Right atrium auricular region (tissue), 2 donors: ENCODE measurements at places on chromosomes 6 and 20. TPM values are rescaled to one million over a fixed set of nuclear protein-coding genes. Genes with fewer than 3 reads are reported as not detected.

ABHD12 gene
- total RNA-seq = 20.7 TPM

KCNK15 gene
- 3.7 TPM for total RNA-seq

BNIP5 gene
- total RNA-seq = not detected

TP53RK gene
- total RNA-seq = 12.1 TPM

SLC26A8 gene
- total RNA-seq = not detected

LY6G5B gene
- total RNA-seq = 0.67 TPM

PTCRA gene
- total RNA-seq = not detected

TNF gene
- not detected for total RNA-seq

TCP11 gene
- not detected for total RNA-seq

BIRC7 gene
- not detected for total RNA-seq

KCNK17 gene
- total RNA-seq = 0.98 TPM

DNA sequence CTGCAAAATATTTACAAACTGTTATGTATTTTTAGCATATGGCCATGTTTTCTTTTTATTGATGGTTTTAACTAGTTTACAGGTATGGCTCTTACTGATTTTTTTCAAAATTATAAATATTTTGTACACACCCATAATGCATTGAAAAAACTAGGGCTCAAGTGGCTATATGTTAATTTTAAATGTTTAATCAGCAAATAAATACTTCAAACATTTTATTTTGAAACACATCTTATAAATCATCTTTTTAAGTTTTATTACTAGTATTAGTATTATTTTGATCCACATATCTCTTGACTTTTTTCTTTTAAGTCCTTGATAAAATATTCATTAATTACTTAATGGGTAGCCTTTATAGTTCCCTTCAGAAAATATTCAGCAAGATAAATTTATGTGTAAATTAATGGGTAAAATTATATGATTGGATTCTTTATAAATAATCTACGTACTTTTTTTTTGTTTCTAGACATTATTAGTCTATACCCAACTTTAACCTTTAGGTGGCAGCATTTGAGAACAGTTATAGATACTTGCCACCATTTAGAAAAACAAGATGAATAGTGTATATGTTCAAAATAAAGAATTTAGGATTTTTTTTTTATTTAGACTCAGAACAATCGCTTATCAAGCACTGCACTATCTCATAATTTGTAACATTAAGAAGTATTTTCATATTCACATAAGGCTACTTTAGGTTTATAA lies 241.9 kb downstream of the ADGRB3 start:
- H3K4me1 ChIP-seq = no peaks in the 10 kb centered on the region
- H3K27ac ChIP-seq = no peak overlapping the region
- no peak overlapping the region for H3K4me3 ChIP-seq
- H3K36me3 ChIP-seq = no peaks in the 10 kb centered on the region
- DNase-seq = no peak
- no peaks in the 10 kb centered on the region for H3K27me3 ChIP-seq

GRCh38 chr6:167501831-167502385 lies 177.0 kb downstream of the TTLL2 start:
- H3K4me1 ChIP-seq = no peaks in the 10 kb centered on the region
- no peak overlapping the region for H3K27ac ChIP-seq
- H3K36me3 ChIP-seq = no peaks in the 10 kb centered on the region
- no peak overlapping the region for H3K4me3 ChIP-seq

DNA sequence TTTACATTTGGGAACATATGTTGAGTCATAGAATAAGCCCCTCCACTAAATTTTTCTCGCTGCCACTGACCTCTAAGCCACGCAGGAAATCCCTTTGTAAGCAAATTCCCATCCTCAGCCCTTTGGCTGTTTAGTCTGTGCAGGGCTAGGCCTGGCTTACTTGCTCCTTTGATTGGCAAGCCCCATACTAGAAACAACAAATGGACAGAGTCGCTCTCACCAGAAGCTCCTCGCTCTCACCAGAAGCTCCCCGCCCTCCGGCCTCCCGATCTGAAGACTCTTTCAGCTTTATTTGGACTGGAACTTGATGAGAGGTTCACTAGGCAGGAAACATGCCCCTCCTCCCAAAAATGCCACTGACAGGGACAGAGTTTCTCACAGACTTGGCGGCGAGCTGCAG lies 149.2 kb upstream of the EXOC2 start:
- DNase-seq = no peak
- H3K27me3 ChIP-seq = no peaks in the 10 kb centered on the region
- H3K36me3 ChIP-seq = no peaks in the 10 kb centered on the region

GRCh38 chr6:5422321-5422915 lies 161.1 kb downstream of the FARS2 start:
- no peak overlapping the region for H3K4me3 ChIP-seq
- no peaks in the 10 kb centered on the region for H3K4me1 ChIP-seq
- DNase-seq = no peak
- H3K36me3 ChIP-seq = no peaks in the 10 kb centered on the region
- no peak overlapping the region for H3K27ac ChIP-seq

GRCh38 chr6:28410767-28411166 lies 11.2 kb upstream of the ZSCAN12 start:
- no peak overlapping the region for H3K4me3 ChIP-seq
- no peaks in the 10 kb centered on the region for H3K4me1 ChIP-seq
- no peaks in the 10 kb centered on the region for H3K36me3 ChIP-seq
- H3K27ac ChIP-seq = no peak overlapping the region
- no peaks in the 10 kb centered on the region for H3K27me3 ChIP-seq

GRCh38 chr6:95357380-95358020 lies 219.8 kb upstream of the MANEA start:
- no peaks in the 10 kb centered on the region for H3K4me1 ChIP-seq
- H3K27me3 ChIP-seq = no peaks in the 10 kb centered on the region
- H3K36me3 ChIP-seq = no peaks in the 10 kb centered on the region

GRCh38 chr6:165484178-165484889 lies 174.9 kb upstream of the C6orf118 start:
- H3K36me3 ChIP-seq = no peaks in the 10 kb centered on the region
- H3K4me1 ChIP-seq = no peaks in the 10 kb centered on the region
- no peak overlapping the region for H3K27ac ChIP-seq
- H3K27me3 ChIP-seq = no peaks in the 10 kb centered on the region
- no peak for DNase-seq

- no peak overlapping the region for H3K27ac ChIP-seq
- no peak for DNase-seq
- H3K4me1 ChIP-seq = peaks cover 31% of the 10 kb centered on the region
- H3K36me3 ChIP-seq = no peaks in the 10 kb centered on the region
- H3K4me3 ChIP-seq = no peak overlapping the region
Measured at GRCh38 chr6:37488476-37488875, 11.2 kb downstream of the CCDC167 start.

GRCh38 chr20:13515291-13515690 lies 123.4 kb downstream of the TASP1 start:
- H3K36me3 ChIP-seq = no peaks in the 10 kb centered on the region
- DNase-seq = no peak
- no peaks in the 10 kb centered on the region for H3K4me1 ChIP-seq
- no peaks in the 10 kb centered on the region for H3K27me3 ChIP-seq

- H3K27me3 ChIP-seq = no peaks in the 10 kb centered on the region
- no peak overlapping the region for H3K4me3 ChIP-seq
- DNase-seq = peak; percentile 73
- H3K27ac ChIP-seq = peak overlapping the region; percentile 11
Measured at GRCh38 chr6:14743474-14744211, 502.2 kb upstream of the JARID2 start.

- H3K4me3 ChIP-seq = no peak overlapping the region
- no peak for DNase-seq
- no peaks in the 10 kb centered on the region for H3K27me3 ChIP-seq
Measured at GRCh38 chr20:9052136-9052535, 16.8 kb upstream of the PLCB4 start.

DNA sequence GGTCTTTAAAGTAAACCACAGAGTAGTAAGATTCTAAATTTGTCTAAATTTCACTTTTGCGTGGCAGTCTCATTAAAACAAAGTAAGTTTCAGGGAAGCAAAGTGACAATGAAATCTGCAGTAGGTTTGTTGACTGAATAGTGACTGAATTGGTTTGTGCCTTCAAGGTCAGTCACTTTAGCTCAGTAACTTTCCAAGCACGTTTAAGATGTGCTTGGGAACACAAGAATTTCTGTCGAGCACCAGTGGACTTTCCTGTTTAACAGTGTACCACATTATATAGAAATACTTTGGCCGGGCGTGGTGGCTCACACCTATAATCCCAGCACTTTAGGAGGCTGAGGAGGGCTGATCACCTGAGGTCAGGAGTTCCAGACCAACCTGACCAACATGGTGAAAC lies 1.7 kb upstream of the CD24 start:
- H3K4me3 ChIP-seq = no peak overlapping the region
- peaks cover 16% of the 10 kb centered on the region for H3K27me3 ChIP-seq
- DNase-seq = no peak
- H3K27ac ChIP-seq = no peak overlapping the region
- no peaks in the 10 kb centered on the region for H3K36me3 ChIP-seq
- H3K4me1 ChIP-seq = no peaks in the 10 kb centered on the region

DNA sequence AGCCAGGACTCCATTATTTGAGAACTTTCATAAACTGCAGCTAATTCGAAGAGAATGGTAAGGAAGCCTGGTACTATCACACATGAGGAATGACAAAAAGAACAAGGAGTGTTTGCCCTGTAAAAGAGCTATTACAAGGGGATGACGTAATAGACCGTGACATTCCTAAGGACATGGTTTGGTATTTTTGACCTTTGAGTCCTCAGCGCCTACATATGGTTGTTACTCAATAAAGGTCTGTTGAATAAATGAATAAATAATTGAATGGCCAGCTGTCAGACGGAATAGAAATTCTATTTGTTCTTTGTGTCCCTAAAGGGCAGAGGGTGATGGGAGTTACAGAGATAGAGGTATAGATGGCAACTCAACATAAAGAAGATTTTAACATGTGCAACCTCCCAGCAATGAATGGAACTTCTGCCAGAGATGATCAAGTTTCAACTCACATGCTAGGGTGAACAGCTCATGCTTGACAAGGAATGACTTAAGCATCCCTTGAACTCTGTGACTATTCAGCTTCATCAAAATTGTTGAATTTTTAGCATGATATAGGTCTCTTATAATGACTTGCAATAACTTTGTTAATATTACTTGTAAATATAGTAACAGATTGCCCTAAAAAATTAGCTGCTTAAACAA lies 115.4 kb downstream of the TENT5A start:
- no peaks in the 10 kb centered on the region for H3K36me3 ChIP-seq
- DNase-seq = no peak
- H3K4me1 ChIP-seq = no peaks in the 10 kb centered on the region
- H3K27ac ChIP-seq = no peak overlapping the region
- no peaks in the 10 kb centered on the region for H3K27me3 ChIP-seq
- H3K4me3 ChIP-seq = no peak overlapping the region

- no peak for DNase-seq
- H3K27me3 ChIP-seq = no peaks in the 10 kb centered on the region
- H3K4me3 ChIP-seq = no peak overlapping the region
- H3K4me1 ChIP-seq = no peaks in the 10 kb centered on the region
Measured at GRCh38 chr6:56047931-56048540, 172.6 kb upstream of the BMP5 start.

DNA sequence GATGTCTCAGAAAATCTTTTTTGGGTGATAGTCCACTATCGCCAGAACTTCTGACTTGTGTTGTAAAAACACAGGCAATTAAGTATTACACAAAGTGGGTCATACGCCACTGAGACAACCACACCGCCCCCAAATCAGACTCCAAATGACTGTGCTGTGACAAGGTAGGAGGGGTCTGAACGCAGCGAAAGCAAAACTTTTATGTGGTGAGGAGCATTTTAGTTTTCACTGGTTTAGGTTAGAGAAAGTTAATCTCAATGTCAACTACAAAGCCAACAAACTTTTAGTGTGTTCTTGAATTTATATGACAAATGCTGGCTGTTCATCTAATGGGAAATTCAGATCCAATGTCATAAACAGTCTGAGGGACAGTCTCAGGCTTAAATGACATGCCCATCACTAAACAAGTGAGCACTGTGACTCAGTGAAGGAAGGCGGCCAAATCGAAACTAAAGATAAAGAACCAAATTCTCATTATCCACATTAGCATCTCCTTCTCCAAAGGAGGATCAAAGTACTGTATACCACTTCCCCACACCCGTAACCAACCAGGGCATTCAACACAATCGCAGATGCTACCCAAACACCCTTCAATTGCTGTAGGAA lies 186.7 kb downstream of the GJA10 start:
- no peaks in the 10 kb centered on the region for H3K27me3 ChIP-seq
- H3K4me1 ChIP-seq = no peaks in the 10 kb centered on the region
- DNase-seq = no peak

- no peak overlapping the region for H3K4me3 ChIP-seq
- H3K27ac ChIP-seq = no peak overlapping the region
- no peaks in the 10 kb centered on the region for H3K27me3 ChIP-seq
- no peak for DNase-seq
- H3K4me1 ChIP-seq = no peaks in the 10 kb centered on the region
Measured at GRCh38 chr6:115838763-115839401, 221.8 kb downstream of the FRK start.

- H3K27ac ChIP-seq = no peak overlapping the region
- H3K36me3 ChIP-seq = no peaks in the 10 kb centered on the region
- H3K27me3 ChIP-seq = no peaks in the 10 kb centered on the region
- DNase-seq = no peak
- no peak overlapping the region for H3K4me3 ChIP-seq
- H3K4me1 ChIP-seq = no peaks in the 10 kb centered on the region
Measured at GRCh38 chr6:111173946-111174345, 86.6 kb downstream of the SLC16A10 start.

DNA sequence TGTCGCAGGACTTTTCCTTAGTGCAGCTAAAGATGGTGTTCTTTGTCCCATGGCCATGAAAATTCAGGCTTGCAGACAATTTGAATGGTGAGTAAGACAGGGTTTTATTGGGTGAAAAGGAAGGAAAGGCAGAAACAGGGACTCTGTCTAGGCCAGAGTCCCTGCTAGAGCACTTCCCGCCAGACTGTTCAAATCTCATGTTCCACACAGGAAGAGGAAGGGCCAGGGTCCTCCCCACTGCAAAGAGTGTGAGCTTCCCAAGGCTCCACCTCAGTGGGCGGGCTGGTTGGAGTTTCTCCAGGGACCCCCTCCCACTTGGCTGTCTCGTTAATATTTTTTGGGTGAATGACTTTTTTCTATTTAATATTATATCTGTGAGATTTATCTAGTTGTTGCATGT lies 29.0 kb downstream of the COL19A1 start:
- no peak overlapping the region for H3K4me3 ChIP-seq
- no peaks in the 10 kb centered on the region for H3K4me1 ChIP-seq
- no peaks in the 10 kb centered on the region for H3K36me3 ChIP-seq
- no peak overlapping the region for H3K27ac ChIP-seq
- DNase-seq = no peak

DNA sequence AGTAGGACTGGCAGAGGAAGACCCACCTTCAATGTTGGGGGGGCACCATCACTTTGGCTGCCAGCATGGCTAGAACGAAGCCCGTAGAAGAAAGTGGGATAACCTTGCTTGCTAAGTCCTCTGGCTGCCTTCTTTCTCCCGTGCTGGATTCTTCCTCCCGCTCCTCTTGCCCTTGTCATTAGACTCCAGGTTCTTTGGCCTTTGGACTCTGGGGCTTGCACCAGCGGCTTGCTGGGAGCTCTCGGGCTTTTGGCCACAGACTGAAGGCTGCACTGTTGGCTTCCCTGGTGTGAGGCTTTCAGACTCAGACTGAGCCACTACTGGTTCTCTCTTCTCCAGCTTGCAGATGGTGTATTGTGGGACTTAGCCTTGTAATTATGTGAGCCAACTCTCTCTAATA lies 28.2 kb downstream of the GSTA2 start:
- no peak overlapping the region for H3K27ac ChIP-seq
- DNase-seq = no peak
- no peaks in the 10 kb centered on the region for H3K27me3 ChIP-seq

- no peak overlapping the region for H3K27ac ChIP-seq
- H3K27me3 ChIP-seq = no peaks in the 10 kb centered on the region
- no peak for DNase-seq
- H3K36me3 ChIP-seq = no peaks in the 10 kb centered on the region
- no peaks in the 10 kb centered on the region for H3K4me1 ChIP-seq
Measured at GRCh38 chr20:19449051-19449450, 236.6 kb downstream of the SLC24A3 start.
